ENCODE measurements at places on chromosomes 6 and 20. TPM values are rescaled to one million over a fixed set of nuclear protein-coding genes. Genes with fewer than 3 reads are reported as not detected.

GRCh38 chr20:49646126-49646525, 67.6 kb downstream of the B4GALT5 start:
- no peak for DNase-seq

Gene MYB
- total RNA-seq: 0.47 TPM

Gene OXT
- not detected for total RNA-seq

Gene MEP1A
- total RNA-seq: not detected

DNA sequence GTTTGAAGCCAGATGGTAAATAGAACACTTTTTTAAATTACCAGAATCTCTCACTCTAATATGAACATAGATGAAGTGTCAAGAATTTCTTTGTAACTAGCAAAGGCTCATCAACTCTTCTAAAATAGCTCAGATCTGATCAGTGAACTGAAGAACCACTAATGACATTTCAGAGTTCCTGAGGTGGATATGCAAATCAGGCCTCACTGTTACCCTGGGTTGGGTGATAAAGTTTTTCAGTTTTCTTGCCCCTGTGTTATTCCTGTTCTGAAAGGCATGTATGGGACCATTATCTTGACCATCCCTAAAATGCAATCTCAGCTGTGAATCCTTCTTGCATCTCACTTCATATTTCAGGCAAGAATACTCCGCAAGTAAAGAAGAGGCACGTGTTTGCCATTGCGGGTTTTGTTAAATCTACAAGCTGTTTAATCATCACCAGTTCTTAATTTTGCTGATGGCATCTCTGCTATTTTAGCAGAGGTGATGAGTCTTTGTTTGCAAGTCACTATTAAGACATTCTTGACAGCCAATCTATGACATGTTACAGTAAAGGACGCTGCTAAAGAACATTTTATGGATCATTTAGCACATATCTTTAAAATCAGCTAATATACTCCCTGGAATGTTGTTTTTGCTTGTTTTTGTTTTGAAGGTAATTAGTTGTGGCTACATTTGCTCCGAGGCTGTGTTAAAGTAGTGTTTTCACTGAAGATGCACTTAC, 47.9 kb downstream of the KHDC1L start:
- DNase-seq: no peak

DNA sequence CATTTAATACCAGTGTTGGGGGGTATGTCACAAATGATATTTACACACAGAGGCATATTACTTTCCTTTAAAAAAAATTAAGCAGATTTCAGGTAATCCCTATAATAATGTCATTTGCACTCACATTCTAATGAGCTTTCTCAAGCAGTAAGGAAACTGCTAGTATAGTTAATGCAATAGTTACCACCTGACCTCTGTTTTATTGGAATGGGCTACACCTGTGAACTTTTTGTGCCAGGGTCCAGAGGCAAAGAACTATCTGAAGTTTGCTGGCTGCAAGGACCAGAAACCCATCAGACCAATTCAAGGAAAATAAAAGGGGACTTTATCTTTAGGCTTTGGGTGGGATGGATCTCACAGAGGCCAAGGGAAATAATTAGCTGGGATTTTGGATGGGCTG, 2.9 kb upstream of the ZHX3 start:
- no peak for DNase-seq

DNA sequence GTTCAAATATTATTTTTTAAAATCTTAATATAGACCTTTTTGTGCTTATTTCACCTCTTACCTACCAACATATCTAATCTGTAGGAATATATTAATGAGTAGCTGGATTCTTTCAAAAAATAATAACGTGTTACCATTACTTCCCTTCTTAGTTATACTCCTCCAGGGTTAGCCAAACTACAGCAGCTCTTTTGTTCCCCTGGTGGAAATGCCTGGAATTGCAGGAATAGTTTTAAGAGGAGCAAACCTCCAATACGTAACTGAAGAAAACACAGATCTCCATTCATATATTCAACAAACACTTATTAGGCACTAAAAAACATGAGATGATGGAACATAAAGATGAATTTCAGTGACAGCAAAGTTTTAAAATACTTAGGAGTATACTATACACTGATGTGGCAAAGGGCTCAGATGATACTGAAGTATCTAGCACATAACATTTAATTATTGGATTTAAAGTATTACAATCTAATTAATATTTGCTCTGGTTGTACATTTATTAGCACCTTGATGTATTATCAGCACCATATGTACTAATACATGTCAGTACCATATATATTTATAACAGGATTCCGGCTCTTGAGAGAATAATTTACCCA, 78.3 kb downstream of the TBX18 start:
- peak; percentile 23 for DNase-seq

DNA sequence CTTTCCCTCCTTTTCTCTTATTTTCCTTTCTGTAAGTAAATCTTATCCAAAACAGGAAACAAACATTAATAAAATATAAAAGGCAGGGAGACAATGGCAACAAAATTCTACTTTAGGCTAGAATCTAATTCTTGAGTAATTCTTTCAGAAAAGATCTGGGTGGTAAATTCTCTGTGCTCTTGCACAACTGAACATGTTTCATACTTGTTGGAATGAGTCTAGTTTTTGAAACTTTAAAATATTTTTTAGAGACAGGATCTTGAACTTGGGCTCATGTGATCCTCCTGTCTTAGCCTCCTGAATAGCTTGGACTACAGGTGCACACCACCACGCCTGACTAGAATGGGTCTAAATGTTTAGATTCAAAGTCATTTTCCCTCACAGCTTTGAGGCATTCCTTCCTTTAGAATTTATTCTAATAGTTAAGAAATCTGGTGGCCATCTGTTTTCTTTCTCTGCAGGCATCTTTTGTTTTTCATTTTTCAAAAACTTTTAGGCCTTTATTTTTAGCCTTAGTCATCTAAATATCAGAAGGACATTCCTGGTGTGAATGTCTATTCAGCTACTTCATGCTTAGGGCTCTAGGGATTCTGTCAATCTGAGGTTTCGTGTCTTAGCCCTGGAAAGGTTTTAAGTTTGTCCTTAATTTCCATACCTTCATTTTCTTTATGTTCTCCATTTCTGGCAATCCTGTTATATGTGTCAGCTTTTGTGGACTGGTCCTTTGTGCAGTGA, 76.5 kb downstream of the CDKAL1 start:
- no peak for DNase-seq

DNA sequence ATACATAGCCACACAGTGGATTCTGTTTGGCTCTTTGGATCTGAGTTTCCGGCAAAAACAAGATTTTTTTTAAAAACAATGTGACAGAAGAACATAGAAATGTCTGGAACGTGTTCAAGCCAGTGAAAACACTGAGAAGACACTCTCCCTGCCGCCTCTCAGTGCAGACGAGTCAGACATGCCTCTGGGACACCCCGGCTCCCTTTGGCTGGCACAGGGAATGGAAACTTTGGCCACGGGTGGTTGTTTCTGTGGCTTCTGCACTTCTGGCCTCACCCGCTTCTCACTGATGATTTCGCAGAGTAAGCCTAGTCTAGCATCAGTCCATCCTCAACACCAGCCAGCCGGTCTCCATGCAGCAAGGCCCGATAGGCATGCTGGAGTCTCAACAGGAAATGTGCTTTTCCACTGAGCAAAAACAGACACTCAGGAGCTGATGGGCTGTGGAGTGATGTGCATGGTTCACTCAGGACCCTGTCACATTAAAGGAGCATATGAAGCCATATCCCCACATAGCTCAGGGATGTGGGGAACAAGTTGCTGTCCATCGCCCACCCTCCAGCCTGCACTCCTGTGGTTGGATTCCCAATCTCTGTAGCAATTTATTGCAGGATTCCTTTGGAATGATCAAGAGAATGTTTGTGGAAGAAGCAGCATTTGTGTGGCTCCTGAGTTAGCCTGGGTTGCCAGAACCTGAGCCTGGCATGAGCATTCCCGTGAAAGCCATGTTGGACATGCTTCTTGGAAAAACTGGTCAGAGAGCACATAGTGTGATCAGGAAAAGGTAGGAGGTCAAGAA, 262.0 kb upstream of the RIN2 start:
- no peak for DNase-seq

- DNase-seq: no peak
These were observed 36.3 kb downstream of the CDH4 start for GRCh38 chr20:61288331-61288784.

DNA sequence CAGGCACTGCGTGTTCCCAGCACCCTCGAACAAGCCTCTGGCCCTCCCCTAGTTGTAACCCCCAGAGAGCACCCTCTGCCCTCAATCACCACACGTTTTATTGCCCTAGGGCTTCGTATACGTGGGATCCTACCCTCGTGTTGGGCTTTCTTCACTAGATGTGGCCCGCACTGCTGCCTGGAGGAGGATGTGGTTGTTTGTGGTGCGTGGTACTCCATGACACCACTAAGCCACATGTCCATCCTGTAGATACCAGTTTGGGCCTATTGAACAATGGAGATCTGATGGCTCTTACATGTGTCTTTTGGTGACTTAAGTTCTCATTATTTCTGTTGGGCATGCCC, 17.0 kb downstream of the SLC2A4RG start:
- DNase-seq: no peak

GRCh38 chr6:34028691-34029360, 117.1 kb downstream of the GRM4 start:
- DNase-seq: no peak

GRCh38 chr6:48067886-48068277, 43.1 kb downstream of the PTCHD4 start:
- DNase-seq: no peak

GRCh38 chr6:27136978-27137814, 110.3 kb upstream of the PRSS16 start:
- DNase-seq: no peak

DNA sequence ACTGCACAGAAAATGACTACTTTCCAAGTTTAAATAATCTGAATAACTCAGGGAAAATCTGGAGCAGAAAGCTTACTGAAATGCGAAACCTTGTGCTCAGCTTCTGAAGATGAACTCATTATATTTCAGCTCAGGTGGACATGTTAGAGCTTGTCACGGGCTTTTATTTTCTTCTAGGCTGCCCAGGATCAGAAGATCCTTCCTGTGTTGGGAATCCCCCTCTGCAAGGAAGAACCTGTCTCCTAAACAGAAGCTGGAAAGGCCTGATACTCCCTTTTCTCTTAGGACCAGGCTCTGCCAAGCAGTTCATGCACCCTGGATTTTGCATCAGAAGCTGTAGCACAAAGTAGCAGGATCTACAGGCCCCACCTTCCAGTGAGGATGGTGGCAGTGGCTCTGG, 5.1 kb upstream of the SLC2A12 start:
- DNase-seq: no peak

Gene SLC22A3
- 0.70 TPM for total RNA-seq

Data from glomerular endothelial cell (primary cell).